ENCODE measurements at places on chromosomes 1 and 21.

DNA sequence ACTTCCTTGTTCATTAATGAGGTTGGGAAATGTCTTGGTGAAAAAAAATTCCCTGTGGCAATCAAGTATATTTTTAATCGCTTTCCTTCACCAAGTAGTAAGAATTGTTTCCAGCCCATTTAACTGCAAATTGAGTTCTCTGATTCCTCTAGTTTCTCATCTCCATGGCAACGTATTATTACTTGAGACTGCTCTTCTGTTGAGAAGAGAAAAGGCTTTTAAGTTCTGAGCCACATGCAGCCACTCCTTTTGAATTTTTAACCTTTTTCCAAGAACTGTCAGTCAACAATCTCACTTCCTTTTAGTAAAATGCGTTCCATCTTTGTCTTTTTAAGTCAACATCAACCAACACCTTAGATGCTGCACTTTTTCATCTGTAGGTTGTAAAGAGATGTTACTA, 75.7 kb upstream of the KIAA1614 start:
- DNase-seq, result no peak

DNA sequence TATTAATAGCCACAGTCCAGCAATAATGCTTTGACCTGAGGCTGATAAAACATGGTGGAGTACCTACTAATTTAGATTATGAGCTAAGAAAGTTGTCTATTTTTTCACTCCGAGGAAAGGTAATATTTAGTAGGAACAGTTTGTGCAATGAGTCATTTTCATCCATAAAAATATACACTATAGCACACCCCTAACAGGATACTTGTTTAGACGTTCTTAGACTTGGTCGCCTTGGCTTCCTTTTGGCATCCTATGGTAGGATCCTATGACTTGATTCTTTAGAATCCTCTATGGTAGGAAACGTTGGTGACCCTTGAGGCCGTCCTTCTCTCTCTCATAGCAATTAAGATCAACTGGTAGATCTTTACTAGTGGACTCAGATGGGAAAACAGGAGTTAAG, 81.8 kb downstream of the RGS7 start:
- DNase-seq, result no peak

GRCh38 chr1:244642526-244642925, 10.4 kb upstream of the DESI2 start:
- no peak for DNase-seq

DNA sequence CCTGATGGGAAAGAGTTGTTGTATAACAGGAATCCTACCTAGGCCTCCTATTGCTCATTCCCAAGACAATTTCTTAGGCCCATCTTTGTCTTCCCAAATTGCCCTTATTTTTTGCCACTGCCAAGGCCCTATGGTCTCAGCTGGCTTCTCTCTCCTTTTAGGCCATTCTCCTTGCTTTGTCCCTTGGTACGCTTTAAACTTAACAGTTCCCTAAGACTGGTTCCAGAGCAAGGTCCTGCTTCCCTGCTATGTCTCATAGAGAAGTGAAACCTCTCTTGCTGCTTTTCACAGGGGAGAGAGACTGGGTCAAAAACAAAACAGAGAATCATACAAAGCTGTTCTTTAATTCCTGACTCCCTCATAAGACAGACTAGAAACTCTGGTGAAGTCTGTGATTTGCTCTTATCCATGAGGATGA, 77.1 kb downstream of the XCL2 start:
- no peak for DNase-seq

- DNase-seq, result no peak
Measured at GRCh38 chr1:85137660-85138059, 63.2 kb downstream of the SYDE2 start.

DNA sequence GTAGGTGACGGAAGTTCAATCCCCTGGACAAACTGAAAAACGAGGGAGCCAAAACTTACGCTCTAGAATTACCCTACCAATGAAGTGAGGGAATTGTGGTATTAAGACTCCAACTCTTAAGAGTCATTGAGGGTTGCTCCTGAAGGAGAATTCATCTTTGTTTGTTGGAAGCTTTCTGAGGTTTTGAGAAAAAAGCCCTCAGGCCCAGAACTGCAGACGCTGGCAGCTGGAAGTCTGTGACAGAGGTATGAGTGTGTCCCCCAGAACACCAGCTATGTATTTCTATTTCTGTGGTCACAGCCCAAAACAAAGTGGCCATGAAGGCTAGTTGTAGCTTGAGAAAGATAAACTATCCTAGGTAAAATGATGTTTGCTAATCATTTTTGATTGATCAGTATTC, 438.8 kb upstream of the B3GALT2 start:
- no peak for DNase-seq

- DNase-seq, result no peak
Measured at GRCh38 chr1:239232921-239233320, 153.4 kb upstream of the CHRM3 start.

DNA sequence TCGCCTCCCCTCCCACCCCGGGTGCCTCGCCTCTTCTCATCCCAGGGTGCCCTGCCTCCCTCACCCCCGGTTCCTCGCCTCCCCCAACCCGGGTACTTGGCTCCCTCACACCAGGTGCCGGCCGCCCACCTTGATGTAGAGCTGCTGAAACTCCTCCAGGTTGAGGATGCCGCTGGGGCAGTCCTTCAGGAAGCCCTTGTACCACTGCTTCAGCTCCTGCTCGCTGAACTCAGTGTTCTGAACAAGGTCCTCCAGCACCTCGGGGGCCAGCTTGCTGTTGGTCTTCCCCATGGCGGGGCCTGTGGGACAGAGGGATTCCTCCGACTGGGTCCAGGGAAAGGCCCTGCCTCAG, 6.9 kb downstream of the HPCAL4 start:
- no peak for DNase-seq

- no peak for DNase-seq
Measured at GRCh38 chr1:230643908-230644307, 1.6 kb downstream of the COG2 start.

- DNase-seq, result peak; percentile 29
Measured at GRCh38 chr1:216903382-216903740, 180.1 kb upstream of the ESRRG start.

- no peak for DNase-seq
Measured at GRCh38 chr1:220785166-220786056, 1.3 kb upstream of the MTARC1 start.

Data from HS-27A (cell line).